Inflammatory macrophage treated with lipopolysaccharide for 4 hours (primary cell): ENCODE measurements at places on chromosomes 3 and 15.

- no peak for DNase-seq
Measured at GRCh38 chr15:71279757-71280141, 164.5 kb downstream of the THSD4 start.

DNA sequence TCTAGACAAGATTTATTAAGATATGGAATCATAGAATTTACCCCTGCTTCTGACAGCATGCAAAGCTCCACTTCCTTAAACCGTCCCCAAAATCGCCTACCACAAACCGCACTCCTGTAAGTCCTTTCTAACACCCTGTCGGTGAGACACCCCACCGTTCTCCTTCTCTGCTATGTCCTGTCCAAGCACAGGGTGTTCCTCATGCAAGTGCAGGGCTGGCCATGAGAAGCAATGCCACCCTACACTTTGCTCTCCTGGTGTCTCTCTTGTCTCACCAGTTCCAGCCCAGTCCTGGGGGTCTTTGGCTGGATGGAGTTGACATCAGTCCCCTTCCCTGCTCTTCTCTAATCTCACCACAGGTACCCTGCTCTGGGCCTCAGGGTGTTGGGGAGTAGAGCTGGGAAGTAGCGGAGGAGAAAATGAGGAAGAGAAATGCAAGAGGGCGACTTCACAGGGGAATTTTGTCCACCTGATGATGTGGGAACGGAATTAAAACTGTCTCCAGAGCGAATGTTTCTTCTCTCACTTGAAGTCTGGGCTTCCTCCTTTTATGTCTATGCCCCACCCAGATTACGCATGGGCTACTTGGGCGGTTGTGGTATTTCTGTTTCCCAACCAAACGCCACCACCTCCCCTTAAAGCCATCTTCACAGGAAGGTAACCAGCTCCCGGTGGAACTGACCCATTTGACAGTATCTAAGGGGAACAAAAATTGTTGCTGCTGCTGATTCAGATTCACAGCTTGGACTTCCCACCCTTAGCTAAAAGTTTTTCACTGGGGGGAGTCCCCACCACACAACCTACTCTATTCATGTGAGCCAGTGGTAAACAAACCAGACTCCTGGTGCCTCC lies 49.9 kb downstream of the CASR start:
- peak; percentile 97 for DNase-seq

GRCh38 chr15:68028137-68028887 lies 25.8 kb upstream of the PIAS1 start:
- peak; percentile 24 for DNase-seq

- no peak for DNase-seq
Measured at GRCh38 chr15:67523330-67523729, 2.4 kb downstream of the C15orf61 start.

GRCh38 chr15:99016680-99017321 lies 9.2 kb upstream of the PGPEP1L start:
- DNase-seq, result peak; percentile 5

DNA sequence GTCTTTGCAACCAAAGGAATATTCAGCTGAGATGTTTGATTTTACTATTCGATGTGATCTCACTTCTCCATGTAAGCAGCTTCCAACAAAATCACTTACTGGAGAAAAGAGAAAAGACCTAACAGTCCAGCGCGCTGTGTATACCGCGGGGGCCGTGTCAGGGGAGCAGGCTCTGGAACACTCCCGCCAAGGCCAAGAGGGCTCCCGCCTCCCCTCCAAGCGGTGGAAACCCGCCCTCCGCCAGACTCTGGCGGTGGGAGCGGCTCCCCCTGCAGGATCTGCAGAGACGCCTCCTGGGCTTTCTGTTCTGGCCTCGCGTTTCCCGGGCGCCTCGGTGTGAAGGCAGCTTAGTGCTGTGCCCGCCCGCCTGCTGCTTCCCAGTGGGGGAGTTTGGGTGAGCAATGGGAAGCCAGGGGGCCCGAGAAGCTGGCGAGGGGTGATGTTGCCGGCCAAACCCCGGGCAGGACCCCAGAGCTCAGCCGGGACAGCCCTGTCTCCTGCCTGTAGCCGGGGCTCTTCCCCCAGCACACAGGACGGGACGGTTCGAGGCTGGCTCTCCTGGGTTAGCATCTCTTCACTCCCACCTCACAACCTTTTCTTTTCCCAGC lies 36.3 kb downstream of the CHST14 start:
- DNase-seq, result peak; percentile 68

DNA sequence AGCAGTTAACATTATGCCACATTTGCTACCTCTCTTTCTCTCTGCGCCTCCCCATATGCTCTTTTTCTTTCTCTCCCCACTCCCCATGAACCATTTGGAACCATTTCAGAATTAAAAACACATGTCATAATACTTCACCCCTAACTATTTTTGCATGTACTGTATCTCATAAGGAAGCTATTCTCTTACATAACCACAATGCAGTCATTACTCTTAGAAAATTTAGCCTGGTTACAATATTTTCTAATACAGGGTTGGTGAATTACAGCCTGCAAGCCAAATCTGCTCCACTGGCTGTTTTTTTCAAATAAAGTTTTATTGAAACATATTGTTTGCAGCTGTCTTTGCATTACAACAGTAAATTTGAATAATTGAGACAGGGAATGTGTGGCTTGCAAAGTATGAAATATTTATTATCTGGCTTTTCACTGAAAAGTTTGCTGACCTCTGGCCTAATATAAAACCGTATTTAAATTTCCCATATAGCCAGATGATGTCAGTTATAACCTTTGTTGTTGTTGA lies 62.8 kb downstream of the SGO1 start:
- no peak for DNase-seq

DNA sequence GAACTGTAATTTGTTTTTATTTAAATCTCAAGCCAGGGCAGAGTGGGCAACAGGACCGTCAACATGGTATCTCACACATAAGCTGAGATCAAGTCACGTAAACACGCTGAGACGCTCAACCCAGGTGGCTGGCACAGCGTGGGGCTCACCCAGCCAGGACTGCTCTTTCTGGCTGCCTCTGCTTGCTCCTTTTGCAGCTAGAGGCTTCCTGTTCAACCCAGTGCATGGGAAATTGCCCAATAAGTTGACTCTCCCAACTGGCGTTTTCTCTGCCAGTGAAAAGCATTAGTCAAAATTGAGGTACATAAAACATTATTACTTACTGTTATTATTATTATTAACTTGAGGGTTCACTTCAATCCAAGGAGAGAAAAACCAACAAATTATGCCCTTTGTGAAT lies 398.1 kb downstream of the NR2F2 start:
- peak; percentile 17 for DNase-seq

DNA sequence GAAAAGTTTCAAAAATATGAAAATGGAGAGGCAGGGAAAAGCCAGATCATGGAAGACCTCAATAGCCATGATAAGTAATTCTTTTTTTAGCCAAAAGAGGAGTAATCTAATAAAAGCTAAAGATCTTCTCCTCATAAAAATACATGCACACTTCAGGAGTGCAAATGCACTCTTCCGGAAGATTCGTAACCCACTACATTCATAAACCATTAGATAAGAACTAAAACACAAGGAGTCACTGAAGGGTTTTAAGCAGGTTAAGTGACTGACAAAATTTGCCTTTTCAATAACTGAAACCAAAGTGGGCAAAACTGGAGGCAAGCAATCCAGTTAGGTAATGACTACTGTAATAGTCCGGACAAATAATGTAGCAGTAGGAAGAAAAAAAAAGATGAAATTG lies 46.0 kb downstream of the UBE3A start:
- DNase-seq, result no peak

- no peak for DNase-seq
Measured at GRCh38 chr3:153756816-153757215, 364.4 kb upstream of the ARHGEF26 start.

DNA sequence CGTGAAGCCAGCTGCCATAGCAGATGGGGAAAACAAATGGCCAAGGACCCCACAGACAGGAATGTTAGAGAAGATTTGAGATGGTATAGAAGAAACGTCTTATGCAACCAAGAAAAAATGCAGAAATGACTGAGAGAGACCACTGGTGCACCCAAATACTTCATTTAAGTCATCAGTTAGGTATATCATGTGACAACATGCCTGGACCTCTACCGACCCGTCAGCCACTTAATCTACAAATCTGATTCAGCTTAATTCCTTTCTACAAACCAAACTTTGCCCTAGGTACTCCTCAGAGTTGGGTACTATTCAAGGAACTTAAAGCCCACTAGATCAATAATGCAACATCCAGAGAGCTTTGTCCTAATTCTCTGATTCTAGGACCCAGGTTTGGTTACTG lies 126.0 kb upstream of the UBE2E2 start:
- no peak for DNase-seq

DNA sequence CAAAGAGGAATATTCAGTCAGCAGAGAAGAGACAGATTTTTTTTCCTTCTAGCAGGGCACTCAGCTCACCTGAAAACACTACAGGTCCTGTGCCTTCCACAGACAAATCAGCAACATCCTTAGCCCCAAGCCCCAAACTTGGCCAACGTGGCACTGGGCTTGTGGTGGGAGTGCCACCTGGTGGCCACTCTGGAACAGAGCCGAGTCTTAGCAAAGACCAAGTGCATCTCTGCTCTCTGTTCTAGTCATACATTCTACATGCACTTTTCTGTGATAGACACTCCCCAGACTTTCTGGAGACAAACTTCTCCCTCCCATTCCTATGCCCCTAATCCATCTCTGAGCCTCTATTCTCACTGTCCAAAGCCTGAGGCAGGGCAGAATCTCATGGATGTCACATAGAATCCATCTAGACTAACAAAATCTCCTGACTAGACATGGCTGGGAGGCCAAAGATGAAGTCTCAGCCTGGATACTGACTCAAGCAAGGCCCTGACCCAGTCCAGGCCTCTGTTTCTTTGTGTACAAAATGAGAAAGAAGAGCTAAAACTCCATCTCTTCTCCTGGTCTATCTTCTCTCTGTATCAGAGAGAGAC lies 5.1 kb upstream of the SEMA7A start:
- peak; percentile 68 for DNase-seq

GRCh38 chr3:143172795-143173145 lies 53.2 kb downstream of the CHST2 start:
- no peak for DNase-seq

DNA sequence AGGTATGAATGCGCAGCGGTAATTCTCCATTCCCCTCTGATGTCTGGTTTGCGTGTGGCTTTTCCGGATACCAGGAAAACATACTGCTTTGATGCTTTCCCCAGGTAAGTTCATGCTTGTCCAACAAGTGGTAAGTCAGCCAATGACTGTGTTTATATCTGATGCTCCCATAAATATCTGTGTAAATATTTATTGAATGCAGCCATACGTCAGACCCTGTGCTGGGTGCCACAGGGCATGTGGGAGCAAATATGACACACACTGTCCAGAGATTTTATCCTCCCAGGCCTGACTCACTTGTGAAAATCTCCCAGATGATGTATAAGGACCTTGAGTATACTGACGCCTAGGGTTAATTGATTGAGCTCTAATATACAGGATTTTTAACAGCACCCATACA lies 29.6 kb upstream of the CEMIP start:
- DNase-seq, result no peak

DNA sequence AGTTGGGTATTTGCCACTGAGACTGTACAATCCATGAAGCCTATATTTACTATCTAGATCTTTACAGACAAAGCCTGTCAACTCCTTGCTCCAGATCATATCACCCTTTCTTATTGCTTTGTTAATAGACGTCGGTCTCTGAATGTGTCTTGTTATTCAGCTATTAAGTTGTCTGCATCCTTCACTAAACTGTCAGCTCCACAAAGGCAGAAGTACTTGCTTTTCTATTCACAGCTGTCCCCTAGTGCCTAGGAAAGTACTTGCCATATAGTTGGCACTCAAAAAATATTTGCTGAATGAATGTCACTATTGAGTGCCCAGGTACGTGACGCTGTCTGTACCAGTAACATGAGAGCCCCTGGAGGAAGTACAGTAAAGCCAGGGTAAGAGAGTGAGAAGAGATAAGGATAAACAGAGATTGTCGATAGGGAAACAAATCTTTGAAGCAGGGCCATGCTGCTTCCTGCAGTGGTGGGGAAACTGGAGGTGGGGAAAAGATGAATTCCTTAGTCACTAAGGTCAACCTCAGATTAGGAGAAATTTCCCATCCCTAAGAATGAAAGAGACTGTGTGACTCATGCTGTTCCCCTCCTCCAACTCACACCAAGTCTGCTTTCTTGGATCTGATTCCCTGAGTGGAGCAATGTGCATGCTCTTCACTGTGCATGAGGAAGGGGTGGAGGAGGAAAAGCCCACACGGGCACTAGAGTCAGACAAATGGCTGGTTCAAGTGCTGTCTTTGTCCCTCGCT lies 36.3 kb downstream of the PRICKLE2 start:
- no peak for DNase-seq

GRCh38 chr3:36379872-36380220 lies 458 bp upstream of the STAC start:
- DNase-seq, result no peak

GRCh38 chr3:16299746-16300145 lies 34.7 kb downstream of the OXNAD1 start:
- no peak for DNase-seq

GRCh38 chr15:64464276-64465005 lies 4.1 kb downstream of the ZNF609 start:
- no peak for DNase-seq

GRCh38 chr3:148911592-148911991 lies 46.5 kb downstream of the CPA3 start:
- no peak for DNase-seq

GRCh38 chr3:108036401-108036800 lies 54.4 kb downstream of the CD47 start:
- DNase-seq, result no peak

- DNase-seq, result no peak
Measured at GRCh38 chr3:11452312-11452711, 180.1 kb downstream of the ATG7 start.

GRCh38 chr3:69791919-69792399 lies 52.7 kb downstream of the MITF start:
- peak; percentile 60 for DNase-seq

- no peak for DNase-seq
Measured at GRCh38 chr3:52851348-52851747, 16.5 kb upstream of the MUSTN1 start.

DNA sequence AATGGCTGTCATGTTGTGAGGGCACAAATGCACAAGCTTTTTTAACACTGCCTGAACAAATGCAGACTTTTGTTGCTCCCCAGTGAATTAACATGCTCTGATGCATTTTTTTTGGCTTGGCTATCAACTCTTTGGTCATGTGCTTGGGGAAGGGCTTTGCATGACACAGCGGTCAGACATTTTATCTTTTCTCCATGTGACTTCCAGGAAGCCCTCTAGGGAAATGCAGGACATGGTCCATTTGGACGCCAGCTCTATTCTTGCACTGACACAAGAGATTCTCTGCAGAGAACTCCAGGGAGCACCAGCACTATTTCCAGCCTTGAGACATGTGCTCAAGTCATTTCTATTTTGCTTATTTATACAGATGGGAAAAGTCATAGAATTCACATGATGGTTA lies 46.2 kb downstream of the NEK11 start:
- DNase-seq, result no peak

- DNase-seq, result no peak
Measured at GRCh38 chr3:14113965-14114635, 10.6 kb downstream of the CHCHD4 start.

DNA sequence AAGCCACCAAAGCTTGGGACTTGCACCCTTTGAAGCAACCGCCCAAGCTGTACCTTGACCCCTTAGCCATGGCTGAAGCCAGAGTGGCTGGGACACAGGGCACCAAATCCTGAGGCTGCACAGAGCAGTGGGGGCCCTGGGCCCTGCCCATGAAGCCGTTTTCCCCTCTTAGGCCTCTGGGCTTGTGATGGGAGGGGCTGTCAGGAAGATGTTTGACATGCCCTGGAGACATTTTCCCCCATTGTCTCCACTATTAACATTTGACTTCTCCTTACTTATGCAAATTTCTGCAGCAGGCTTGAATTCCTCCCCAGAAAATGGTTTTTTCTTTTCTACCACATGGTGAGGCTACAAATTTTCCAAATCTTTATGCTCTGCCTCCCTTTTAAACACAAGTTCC lies 522.2 kb downstream of the EDEM1 start:
- DNase-seq, result no peak

GRCh38 chr15:57476533-57476975 lies 100.2 kb downstream of the CGNL1 start:
- DNase-seq, result no peak
